ENCODE measurements at places on chromosomes 5 and 9.

DNA sequence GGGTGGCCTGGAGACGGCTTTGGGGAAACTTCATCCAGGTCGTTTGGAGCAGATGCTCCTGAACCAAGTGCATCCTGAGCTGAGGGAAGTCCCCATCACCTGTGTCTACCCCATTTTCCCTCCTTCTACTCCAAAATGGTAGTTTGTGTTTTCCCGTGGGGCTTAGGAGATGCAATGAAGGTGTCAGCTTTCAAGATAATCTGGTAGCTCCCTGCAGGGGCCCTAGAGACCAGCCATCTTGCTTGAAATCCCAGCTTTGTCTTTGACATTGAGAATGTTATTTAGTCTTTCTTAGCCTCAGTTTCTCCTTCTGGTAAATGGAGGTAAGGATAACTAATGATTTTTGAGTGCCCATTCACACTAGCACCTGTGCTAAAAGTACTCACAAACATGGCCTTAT, 77.4 kb downstream of the WWC1 start:
- DNase-seq = no peak

GRCh38 chr5:35442885-35443639, 174.6 kb upstream of the SPEF2 start:
- DNase-seq = no peak

DNA sequence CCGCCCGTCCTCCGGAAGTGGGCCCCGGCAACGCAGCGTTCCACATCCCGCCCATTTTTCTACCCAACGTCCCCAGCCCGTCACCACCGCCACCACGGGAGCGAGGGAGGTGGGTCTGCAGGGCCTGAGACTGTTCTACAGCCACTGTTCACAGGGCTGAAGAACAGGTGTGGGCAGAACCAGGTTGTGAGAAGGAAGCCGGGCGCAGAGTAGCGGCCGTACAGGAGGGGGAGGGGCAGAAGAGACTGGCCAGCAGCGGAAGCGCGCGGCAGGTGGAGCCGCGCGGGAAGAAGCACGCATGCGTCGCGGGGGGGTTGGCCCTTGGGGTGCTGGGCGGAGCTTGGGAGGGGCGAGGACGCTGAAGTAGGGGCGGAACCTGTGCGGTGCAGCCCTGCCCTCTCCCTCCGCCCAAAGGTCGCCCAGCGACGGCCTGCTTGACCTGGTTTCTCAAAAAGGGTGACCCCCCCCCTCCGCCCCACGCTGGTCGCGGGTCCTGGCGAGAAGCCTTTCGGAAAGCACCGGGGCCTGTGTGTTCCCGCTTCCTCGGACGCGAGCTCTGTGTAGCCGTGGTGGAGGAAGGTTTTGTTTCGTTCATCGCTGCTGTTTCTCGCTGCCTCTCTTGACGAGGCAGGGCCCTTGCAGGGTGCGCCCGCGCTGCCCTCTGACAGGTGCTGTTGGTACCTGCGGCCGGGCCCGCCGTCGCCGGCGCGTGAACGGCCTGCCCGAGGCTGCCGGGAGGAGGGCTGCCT, 7.8 kb upstream of the MGAT1 start:
- peak; percentile 71 for DNase-seq

DNA sequence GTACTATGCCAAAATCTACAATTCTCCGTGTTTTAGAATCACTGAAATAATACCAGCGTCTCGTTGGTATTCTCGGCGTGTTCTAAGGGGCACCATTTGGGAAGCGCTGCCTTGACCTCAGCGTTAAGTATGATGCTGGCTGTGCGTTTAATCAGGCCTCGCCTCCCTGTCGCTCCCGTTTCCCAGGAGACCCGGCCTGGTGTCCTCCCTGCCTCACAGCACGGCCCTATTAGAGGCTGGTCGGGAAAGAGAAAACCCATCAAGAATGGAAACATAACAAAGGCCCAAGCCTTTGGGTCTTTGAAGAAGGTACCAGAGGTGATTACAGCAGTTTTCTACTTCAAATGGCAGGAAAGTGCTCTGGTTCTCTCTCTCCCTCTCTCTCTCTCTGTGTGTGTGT, 30.0 kb downstream of the GFPT2 start:
- DNase-seq = no peak

GRCh38 chr5:3217771-3218495, 377.7 kb upstream of the IRX1 start:
- DNase-seq = no peak

DNA sequence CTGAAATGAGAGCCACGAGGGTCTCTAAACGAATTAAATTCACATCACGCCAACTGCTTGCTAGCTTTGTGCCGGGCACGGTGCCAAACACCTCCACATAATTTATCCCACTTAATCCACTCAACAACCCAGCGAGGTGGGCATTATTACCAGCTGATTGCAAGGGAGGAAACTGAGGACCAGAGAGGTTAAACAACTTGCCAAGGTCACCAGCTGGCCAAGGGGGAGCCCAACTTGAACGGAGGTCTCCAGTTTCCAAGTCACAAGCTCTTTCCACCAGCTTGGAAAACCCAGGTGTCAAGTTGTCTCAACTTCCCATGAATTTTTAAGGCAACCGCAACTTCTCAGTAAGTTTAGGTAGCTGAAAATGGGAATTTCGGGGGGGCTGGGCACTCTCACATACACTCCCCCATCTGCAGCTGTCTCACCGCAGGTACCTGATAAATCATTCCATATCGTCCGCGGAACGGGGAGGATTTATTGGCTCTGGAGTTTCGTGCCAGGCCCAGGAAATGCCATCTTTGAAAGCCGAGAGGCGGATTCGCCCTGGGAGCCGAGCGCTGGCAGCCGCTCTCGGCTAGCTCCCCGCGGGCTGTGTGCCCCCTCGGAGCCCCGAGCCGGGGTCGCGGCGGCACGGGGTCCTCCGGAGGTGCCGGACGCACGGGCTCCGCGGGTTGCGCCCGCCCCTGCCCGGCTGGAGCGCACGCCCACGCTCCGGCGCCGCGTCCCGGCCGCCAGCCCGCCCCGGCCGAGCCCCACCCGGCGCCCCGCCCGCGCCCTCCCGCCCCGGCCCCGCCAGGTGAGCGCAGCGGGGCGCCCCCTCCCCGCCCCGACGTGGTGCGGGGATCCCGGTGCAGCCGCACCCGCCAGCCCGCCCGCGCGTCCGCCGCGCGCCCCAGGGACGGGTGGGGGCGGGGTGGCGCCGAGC, 617 bp downstream of the PTPN3 start:
- DNase-seq = no peak

- no peak for DNase-seq
Observed at GRCh38 chr9:118209343-118209742, 505.1 kb downstream of the TLR4 start.

DNA sequence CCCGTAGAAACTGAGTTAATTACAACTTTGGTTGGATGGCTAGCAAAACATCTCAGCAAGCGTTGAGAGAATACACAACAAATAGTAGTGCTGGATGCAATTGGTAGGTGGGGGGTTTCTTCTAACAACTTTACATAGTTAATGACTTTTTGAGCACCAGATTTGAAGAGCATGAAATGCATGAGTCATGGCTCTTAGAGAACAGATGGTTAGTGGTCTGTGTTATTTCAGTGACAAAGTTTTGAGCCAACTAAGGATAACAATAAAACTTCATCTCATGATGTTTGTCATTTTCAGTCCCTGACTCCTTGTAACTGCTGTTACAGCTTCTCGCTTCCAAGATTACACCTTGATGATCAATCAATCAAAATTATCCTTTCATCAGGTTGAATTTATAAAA, 399.0 kb upstream of the BRINP1 start:
- DNase-seq = no peak

GRCh38 chr5:78591972-78592700, 56.4 kb downstream of the LHFPL2 start:
- no peak for DNase-seq

GRCh38 chr5:142924135-142924883, 154.1 kb downstream of the ARHGAP26 start:
- DNase-seq = no peak

GRCh38 chr5:28014779-28015178, 976.4 kb upstream of the CDH9 start:
- no peak for DNase-seq

DNA sequence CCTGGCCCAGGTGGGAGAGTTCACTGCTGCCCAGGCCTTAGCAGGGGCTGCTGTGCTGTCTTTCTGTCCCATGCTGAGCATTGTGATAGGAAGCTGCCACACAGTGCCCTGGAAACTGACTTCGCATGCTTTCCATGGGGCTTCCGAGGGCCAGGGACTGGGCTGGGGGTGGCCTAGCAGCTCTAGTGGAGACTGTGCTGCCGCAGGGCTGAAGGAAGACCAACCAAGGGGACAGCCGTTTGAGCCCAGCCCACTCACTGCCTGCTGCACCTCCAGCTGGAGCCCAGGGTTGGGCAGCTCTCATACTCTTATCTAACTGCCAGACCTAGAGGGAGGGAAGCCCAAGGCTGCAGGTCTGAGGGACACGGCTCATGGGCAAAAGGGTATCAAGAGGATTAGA, 79.2 kb downstream of the RGS3 start:
- no peak for DNase-seq

- no peak for DNase-seq
Observed at GRCh38 chr9:133103183-133103986, 17.7 kb downstream of the RALGDS start.
